ENCODE measurements at places on chromosomes 2 and 18. TPM values are rescaled to one million over a fixed set of nuclear protein-coding genes. Genes with fewer than 3 reads are reported as not detected.

Gene SIX3
- not detected for total RNA-seq

Gene GNLY
- total RNA-seq, result not detected

Gene CCL20
- total RNA-seq, result 0.96 TPM

Gene ZRANB3
- 9.7 TPM for total RNA-seq

Gene UGT1A4
- not detected for total RNA-seq

Gene CHN1
- 3.4 TPM for total RNA-seq

All from SK-MEL-5 (cell line).